Lower leg skin (tissue), 4 donors: ENCODE measurements at places on chromosomes 5 and 9. TPM values are rescaled to one million over a fixed set of nuclear protein-coding genes. Genes with fewer than 3 reads are reported as not detected.

NUTM2G gene
- total RNA-seq = not detected

CDC20B gene
- not detected for total RNA-seq

BTNL9 gene
- 14.3 TPM for total RNA-seq

ACTBL2 gene
- total RNA-seq = not detected

ZDHHC11 gene
- 3.4 TPM for total RNA-seq

SLC36A3 gene
- not detected for total RNA-seq

ISL1 gene
- 2.0 TPM for total RNA-seq

SHB gene
- total RNA-seq = 42.6 TPM

PCDHGA10 gene
- total RNA-seq = 6.8 TPM

SOWAHA gene
- 1.0 TPM for total RNA-seq

PCDHGB3 gene
- total RNA-seq = 3.4 TPM

BSPRY gene
- 56.9 TPM for total RNA-seq

- DNase-seq = no peak
These were observed 136.8 kb downstream of the MVB12B start for GRCh38 chr9:126463426-126463825.

DNA sequence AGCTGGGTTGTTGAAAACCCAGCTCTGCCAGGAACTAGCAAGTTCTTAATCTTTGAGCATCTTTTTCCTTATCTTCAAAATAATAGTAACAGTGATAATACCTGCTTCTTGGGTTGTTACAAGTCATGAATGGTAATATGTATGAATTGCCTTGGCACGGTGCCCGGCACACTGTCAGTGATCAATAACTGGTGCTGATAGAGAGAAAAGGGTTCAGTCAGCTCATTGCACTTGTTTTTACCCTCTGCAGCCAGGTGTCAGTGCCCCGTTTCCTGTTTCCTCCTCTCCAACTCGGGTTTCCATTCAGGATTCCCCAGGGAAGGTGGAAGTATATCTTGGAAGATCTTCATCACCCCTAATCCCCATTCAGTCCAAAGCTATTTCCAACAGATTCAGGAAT is 15.8 kb upstream of the NIPAL4 start:
- DNase-seq = no peak

GRCh38 chr5:75438722-75439121 is 72.7 kb downstream of the CERT1 start:
- DNase-seq = no peak

DNA sequence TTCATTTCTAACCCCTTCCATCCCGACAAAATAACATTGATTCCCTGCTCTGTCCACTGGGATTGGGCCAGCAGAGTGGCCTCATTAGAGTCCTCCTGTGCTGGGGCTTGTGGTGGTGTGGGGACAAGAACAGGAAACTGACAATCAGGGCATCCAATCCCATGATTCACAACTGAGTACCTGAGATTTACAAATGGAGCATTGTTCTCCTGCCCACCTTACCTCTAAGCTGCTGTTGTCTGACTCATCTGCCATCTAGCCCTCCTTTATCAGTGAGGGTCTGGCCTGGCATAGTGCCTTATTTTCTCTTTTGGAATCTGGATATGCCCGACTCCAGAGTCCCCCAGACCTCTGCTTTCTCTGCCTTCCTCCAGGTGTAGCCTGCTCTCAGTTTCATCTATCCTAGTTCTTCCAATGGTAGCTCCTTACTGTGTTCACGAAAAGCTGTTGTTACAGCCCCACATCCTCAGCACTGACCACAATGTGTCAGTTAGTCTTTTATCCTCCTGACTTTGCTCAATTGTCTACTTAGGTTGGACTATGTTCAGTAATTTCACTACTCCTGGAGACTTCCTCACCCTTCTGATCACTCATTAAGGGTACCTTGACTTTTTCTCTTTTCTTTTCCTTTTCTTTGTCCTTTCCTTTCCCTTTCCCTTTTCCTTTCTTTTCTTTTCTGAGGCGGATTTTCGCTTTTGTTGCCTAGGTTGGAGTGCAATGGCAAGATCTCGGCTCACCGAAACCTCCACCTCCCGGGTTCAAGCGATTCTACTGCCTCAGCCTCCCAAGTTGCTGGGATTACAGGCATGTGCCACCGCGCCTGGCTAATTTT is 13.4 kb downstream of the WNT8A start:
- DNase-seq = no peak

DNA sequence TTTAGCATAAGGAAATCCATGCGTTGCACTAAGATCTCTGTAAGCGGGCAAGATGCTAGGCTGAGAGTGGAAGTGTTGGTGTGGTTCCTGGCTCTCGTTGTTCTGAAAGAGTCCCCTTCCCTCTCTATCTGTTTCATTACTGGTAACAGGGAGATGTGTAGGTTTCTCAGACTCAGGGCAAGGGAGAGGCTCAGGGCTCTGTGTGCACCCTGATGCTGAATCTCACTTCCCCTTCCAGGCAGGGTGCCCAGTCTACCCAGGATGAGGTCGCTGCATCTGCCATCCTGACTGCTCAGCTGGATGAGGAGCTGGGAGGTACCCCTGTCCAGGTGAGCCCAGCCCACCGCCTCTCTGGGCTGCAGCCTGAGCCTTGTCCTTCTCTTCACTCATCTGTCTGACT is 45.7 kb downstream of the STOM start:
- DNase-seq = no peak

- DNase-seq = no peak
These were observed 10.3 kb downstream of the PHYKPL start for GRCh38 chr5:178222292-178222691.

DNA sequence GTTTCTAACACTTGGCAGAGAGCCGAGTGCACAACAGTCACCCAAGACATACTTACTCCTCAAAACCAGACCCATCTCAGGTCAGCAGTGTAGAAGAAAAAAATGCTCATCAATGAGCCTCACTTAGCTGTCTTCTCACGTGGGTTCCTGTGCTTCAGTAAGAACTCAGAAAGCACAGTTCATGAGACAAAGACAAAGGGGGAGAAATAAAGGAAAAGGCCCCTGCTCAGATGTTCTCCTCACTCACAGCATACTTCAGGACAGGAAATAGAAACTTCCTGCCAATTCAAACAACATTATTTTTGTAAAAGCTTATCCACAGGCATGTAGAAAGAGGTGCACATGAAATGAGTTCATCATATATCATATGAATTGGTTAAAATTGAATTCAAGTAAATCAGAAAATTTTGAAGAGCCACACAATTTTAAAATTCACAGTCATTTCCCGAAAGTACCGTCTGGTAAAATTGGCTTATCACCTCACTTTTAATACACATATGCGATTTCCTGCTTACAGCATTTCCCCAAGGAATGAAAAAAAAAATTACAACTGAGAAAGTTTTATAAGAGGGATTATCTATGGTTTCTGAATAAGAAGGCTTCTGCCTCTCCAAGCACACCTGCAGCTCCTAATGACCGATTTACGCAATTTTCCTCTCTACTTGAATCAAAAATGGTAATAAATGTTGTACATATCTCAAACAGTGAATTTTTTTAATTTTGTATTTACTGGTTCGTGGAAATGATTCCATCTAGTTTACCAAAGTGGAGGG is 328.3 kb downstream of the TMEM167A start:
- DNase-seq = no peak

DNA sequence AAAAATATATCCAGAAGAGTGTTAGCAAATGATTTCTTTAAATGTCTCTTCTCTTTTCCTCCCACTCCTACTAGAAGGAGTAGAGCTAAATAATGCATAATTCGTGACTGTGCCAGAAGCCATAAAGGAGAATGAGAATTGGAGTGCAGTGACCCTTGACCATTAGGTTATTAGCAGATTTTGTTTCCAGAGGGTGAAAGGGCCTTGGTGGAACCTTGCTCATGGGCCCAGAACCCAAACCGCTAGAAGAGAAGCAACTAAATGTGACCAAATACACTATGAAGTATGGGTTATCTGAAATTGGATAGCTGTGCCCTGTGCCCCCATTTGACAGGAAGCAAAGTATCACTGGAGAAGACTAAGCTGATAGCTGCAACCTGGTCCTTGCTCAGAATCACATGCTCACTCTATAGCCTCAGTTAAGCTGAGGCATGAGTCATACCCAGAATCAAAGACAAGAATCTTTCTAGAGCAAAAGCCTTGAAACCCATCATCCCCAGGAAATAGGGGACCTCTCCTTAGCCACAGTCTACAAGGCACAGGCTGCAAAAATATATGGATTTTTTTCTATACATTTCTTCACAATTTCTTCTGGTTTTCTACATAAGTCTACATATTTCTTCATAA is 36.3 kb downstream of the CAPSL start:
- DNase-seq = no peak

DNA sequence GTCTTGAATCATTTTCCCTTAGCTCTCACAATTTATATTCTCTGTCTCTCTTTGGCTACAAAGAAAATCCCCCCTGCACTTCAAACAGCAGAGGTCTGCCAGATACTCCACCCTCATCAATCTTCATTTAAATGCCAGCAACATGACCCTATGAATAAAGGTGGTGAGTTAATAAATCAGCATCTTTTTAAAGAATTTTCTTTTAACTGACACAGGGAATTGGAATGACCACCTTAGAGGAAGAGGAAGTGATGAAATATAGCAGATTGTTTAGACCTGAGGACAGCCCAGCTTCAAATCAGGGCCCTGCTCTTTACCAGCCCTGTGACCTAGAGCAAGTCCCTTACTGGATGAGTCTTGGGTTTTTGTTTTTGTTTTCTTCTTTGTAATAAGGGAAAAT is 223.1 kb upstream of the PAPPA start:
- no peak for DNase-seq

DNA sequence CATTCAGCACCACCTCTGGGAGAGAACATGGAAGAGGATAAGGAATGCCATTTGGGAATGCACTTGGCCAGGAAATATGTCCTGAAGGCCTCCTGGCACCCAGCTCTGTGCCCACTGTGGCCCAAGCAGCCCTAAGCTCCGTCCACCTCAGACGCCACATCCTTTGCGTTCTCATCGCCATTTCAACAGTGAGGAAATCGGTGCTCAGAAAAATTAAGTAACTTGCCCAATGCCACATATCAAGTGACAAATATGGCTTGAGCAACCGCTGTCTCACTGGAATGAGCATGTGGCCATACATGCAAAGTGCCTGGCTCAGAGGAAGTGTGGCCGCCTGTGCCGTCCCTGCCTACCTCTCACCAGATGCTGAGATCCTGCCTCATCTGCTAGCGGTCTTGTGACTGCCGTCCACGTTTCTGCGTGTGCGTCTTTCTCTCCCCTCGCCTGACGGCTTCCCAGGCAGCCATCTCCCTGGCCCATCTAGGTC is 984 bp upstream of the DOK3 start:
- no peak for DNase-seq

GRCh38 chr5:139651043-139651834 is 3.1 kb downstream of the CXXC5 start:
- DNase-seq = no peak

DNA sequence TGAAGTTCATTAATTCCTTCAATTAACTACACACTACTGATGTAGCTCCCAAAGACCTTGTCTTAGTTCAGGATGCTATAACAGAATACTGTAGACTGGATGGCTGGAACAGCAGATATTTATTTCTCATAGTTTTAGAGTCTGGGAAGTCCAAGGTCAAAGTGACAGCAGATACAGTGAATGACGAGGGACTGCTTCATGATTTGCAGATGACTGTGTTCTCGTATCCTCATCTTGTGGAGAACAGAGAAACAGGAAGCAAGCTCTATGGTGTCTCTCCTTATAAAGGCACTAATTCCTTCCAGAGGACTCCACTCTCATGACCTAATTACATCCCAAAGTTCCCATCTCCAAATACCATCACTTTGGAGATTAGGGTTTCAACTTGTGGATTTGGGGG is 65.6 kb upstream of the MAP1B start:
- DNase-seq = no peak

GRCh38 chr5:178431782-178432165 is 158.4 kb downstream of the COL23A1 start:
- no peak for DNase-seq

- DNase-seq = no peak
These were observed 90.1 kb downstream of the SNCAIP start for GRCh38 chr5:122401976-122402725.

DNA sequence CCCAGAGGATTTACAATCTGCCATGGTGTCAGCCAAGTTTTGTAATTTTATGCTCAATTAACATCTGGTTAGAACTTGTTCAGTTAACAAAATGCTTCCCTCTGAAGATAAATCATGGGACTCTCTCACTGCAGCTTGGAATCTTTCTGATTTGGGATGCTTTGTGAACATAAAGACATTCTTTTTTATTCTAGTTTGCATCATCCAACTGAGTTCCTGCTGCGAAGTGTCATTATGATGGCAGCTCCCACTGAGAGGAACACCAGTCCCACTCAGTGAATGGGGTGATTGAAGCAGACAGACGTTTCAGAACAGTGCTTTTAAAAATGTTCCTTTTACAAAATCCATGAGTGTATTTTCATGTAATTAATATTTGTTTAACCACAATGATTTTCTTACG is 863.8 kb downstream of the TLE4 start:
- DNase-seq = no peak

GRCh38 chr5:95725937-95726810 is 5.0 kb upstream of the RHOBTB3 start:
- no peak for DNase-seq

DNA sequence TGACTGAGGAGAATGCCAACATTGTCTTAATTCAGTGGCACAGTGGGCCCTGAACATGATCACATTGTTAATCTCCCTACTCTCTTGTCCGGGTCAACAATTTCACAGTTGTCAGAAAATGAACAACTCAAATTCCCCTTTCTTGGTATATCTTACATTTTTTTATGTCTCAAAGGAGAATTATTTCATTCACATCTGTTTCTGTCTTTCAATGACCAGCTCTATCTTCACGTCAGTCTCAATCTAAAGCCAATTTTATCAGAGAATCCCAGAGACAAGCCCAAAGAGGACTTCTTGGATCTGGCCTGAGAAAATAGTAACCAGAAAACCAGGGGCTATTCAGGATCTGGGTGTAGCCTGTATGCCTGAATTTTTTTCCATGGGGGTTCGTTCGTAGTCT is 477.5 kb downstream of the PDE4D start:
- DNase-seq = no peak

- DNase-seq = no peak
These were observed 75.9 kb downstream of the NFIB start for GRCh38 chr9:14238079-14238478.

- peak; percentile 89 for DNase-seq
These were observed 668 bp downstream of the GLIS3 start for GRCh38 chr9:4299005-4299795.

GRCh38 chr9:94951324-94952135 is 225.0 kb downstream of the AOPEP start:
- no peak for DNase-seq

GRCh38 chr9:94896512-94896911 is 170.0 kb downstream of the AOPEP start:
- no peak for DNase-seq

DNA sequence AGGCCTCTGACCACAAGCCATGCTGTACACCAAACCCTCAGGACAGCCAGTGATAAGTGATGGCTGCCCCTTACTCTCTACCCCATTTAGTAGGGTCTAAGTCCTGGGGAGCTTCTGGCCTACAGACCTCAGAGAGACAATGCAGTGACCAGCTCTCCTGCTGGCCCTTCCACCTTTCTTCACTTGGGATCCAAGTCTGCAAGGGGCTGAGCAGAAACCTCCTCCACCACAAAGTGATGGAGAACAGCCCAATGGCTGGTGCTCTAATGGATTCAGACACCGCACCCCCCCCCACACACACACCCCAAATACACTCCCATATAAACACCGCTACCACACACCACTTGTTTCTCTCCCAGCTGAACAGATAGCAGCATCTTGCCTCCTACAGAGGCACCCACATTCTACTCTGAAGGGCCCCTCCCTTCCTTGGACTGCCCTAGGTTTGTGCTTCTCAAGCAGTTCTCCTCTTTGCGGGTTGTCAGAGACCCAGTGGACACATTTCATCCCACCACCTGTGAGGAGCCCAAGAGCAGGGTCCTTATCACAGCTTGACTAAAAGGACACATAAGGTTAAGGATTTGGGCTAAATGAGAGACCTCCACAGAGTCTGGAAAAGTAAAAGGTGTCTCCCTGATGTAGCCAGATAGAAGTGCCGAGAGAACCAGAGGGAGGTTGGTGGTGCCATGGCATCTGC is 1.3 kb upstream of the PDLIM4 start:
- DNase-seq = peak; percentile 70
